ENCODE measurements at places on chromosomes 3 and 15.

DNA sequence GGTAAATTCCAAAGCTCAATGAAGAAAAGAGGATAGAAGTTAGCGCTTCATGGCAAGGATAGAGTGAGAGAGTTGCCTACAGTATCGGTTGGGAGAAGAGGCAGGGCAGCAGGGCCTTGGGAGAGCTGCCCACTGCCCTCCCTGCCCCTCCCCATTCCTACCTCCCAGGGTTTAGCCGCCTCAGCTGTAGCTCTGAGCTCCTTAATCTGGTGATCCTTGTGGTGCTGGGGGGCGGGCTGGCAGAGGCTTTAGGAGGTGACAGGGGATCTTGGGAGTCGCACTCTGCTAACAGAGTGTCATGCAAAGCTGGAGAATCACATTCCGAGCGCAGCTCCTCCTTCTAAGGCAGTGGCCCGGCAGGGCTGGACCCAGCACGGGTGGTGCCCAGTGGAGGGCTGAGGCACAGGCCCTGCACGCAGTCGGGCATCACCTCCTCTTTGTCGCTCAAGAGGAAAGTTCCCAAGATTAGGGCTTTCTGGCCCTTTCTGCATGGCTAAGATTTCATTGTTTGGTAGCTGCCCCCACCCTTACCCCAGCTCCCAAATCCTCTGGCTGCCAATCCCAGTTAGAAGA is 57.1 kb upstream of the POLG start:
- DNase-seq: no peak

GRCh38 chr15:46552316-46552715 is 917.5 kb downstream of the SQOR start:
- no peak for DNase-seq

- DNase-seq: peak; percentile 75
Measured at GRCh38 chr15:101641129-101641764, 10.9 kb downstream of the TM2D3 start.

DNA sequence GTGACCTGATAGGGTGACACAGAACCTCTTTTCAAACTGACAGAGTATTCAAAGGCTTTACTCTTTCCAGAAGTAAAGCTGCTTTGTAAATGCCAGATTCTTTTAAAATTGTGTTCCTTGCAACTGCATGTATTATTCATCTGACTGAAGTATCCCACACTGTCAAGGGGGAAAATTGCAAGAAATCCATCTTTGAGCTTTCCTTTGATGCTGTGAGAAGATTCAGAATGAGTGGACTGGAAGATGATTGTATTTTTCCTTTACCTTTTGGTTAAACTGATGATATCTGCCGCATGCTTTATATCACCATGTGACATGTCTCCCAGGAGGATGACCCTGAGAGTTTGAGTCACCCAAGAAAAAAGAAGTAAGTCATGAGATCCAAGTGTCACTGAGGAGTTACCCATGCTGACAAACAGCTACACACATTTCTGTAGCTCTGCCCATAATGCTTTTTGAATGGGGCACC is 250.8 kb upstream of the CBLB start:
- DNase-seq: no peak
